ENCODE measurements at places on chromosomes 11 and 22.

DNA sequence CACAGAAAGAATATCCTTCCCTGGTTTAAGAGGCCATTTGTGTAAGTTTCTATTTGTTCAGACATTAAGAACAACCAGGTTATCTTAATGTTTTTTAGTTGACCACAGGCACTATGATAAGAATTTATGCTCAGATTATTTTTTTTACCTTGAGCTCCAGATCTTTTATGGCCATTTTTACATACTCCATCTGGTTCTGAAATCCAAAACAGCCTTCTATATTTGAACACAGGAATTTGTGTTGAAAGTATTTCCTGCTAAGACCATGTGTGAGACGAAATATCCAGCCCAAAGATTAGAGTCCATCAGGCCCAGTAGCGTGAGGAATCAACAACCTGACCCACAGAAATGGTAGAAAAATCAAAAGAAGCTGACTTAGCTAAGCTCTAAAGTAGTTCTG lies 569.9 kb upstream of the FAT3 start:
- DNase-seq: no peak

- no peak for DNase-seq
Observed at GRCh38 chr11:64141081-64141783, 24.7 kb downstream of the MACROD1 start.

GRCh38 chr11:95254716-95255115 lies 23.7 kb upstream of the SESN3 start:
- no peak for DNase-seq

DNA sequence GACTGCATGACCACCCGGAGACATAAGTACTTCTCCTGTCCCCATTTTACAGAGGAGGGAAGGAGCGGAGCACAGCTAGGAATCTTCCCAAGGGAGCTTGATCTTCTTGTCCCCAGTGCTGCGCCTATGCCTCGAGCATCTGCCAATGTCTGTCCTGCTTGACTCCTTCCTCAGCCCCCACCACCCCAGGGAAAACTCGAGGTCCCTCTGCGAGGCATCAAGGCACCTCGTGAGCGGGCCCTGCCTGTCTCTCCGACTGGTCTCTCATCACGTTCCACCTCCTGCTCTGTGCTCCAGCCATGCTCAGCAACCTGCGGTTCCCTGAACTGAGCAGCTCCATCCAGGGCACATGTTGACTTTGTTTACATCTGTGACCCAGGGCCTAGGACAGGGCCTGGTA lies 2.5 kb downstream of the NCF4 start:
- DNase-seq: no peak
